H7 (cell line): ENCODE measurements at places on chromosomes 2 and 18. TPM values are rescaled to one million over a fixed set of nuclear protein-coding genes. Genes with fewer than 3 reads are reported as not detected.

GRCh38 chr18:54223568-54224241, 764 bp downstream of the MBD2 start:
- DNase-seq: peak; percentile 71

REEP1 gene
- total RNA-seq: 0.48 and 0.59 TPM in 2 replicates

DNA sequence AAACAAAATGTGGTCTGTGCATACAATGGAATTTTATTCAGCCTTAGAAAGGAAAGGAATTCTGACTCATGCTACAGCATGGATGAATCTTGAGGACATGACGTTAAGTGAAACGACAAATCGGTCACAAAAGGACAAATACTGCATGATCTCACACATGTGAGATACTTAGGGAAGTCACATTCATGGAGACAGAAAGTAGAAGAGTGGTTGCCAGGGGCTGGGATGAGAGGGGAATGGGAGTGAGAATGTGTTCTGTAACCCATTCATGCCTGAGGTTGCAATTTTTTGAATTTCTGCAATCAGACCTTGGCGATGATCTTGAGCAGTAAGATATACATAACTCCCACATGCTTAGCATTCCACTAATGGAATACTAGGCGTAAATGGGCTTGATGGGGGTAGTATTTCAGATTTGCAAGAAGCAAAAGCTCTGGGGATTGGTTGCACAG, 22.0 kb downstream of the FHL2 start:
- DNase-seq: no peak

- no peak for DNase-seq
Measured at GRCh38 chr18:21196426-21196825, 45.6 kb upstream of the GREB1L start.

DNA sequence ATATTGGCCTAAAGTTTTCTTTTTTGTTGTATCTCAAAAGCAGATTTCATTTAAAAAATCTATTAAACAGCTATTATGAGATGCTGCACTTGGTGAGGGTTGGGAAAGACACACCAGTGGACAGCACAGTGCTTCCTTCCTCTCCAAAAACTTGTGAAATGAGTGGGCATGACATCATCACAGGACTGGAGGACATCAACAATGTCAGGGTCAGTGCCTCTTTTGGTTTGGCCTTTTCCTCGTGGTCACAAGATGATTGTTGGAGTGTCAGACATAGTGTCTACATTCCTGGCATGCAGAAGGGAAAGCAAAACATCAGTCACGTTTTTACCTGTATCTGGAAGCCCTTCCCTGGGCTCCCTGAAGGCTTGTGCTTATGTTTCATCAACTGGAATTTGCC, 49.6 kb downstream of the IL1R2 start:
- no peak for DNase-seq

DNA sequence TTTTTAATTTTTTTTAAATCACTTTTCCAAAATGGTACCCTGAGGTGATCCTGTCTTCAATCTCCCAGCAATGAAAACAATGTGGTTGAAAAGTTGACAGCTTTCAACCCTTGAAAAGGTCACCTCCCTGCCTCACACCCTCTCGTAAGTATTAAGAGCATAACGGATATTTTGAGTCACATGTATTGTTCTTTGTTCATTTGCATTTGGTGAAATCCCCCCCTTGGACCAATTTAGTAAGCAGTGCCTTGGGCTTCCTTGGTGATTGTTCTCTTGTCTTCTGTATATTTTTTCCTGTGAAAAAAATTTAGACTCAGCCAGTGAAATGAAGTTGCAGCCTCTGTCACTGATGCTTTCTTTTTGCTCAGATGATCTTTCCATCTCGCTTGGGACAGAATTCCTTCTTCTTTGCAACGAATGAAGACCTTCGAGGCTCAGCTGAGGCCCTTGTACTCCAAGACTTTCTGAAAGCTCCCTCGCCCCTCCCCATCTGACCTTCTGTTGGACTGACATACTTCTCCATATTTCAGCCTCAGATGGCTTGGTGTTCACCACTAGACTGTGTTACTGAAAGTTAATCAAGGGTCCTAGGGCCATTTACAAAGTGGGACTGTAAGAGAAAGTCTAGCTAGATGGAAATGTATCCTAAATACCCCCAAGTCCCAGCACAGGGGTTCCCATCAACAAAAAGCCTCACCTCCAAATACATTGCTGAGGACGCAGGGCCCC, 158.4 kb downstream of the BCL2 start:
- DNase-seq: no peak

SPTBN1 gene
- total RNA-seq: 100 and 141 TPM in 2 replicates

ADD2 gene
- 63.9 and 79.4 TPM in 2 replicates for total RNA-seq

DNA sequence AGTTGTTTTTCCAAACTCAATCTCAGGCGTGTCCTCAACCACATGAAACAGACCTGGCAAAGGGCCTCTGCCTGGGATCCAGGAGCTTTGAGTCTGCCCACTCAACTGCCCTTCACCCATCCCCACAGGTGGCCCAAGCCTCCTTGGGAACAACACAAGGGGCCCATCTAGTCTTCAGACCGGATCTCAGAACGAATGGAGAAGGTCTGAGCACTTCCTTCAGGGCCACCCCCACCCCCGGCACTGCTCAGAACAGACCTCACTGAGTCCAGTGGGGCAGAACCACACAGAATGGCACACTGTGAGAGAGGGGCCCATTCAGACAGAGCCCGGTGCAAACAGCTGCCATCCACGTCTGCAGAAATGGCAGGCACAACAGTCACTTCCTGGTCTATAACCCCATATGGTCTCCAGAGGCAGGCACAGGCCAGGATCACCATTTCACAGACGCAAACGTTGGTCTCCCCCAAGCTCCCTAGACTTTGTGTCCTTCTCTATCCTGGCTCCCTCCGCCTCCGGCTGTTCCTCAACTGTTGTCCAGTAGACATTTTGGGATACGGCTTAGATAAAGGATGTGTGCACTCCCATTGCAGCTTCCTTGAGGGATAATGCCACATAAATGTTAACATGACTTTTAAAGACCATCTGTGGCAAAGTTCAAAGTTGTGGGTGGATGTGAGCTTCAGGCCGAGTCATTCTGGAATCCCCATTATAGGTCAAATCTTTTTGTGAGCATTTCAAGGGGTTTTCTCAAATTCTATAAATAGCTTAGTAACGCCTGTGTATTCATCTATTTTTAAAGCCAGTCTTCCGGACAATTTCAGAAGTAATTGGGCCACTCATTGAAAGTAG, 149.7 kb downstream of the SMAD7 start:
- DNase-seq: no peak

SERPINB4 gene
- total RNA-seq: not detected in 2 replicates

- no peak for DNase-seq
Measured at GRCh38 chr2:52369178-52369577, 1337.2 kb upstream of the NRXN1 start.

FOXI3 gene
- total RNA-seq: 1.7 and 2.7 TPM in 2 replicates

- DNase-seq: no peak
Measured at GRCh38 chr2:141027221-141027620, 1103.6 kb downstream of the LRP1B start.

- DNase-seq: no peak
Measured at GRCh38 chr2:69993048-69993565, 31.7 kb upstream of the ASPRV1 start.

DNA sequence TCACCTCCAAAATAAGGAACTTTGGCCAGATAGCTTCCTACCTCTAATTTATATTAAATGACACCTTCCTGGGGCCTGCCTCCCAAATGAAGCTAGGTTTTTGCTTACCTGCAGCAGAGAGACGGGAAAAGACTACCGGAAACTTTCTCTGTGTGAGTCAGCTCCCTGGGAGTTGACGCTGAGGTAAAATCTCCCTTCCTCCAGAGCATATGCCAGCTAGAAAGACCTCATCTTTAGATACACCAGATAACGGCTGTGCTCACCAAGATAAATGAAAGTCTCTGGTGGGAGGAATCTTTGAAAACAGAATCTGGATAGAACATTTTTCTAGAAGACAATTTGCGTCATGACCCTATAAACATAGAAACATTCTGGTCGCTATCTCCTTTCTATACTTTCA, 99.7 kb upstream of the RFX8 start:
- DNase-seq: no peak

DNA sequence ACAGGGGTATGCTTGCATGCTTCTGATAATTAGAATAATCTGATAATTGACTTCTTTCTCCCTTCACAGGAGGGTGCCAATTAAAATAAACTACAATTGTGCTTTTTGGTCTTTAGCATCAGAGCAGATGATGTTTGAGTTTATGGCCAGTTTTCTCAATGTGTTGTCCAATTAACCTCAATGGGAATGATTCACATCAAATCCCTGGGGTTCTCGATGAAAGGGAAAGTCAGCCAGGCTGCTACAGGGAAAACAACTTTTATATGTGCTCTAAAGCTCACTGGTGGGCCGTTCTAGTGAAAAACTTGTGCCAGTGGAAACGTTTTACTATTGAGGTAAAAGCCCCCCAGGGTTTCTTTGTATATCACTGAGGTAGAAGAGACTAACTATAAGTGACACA, 887.3 kb upstream of the CRIM1 start:
- DNase-seq: no peak

DNA sequence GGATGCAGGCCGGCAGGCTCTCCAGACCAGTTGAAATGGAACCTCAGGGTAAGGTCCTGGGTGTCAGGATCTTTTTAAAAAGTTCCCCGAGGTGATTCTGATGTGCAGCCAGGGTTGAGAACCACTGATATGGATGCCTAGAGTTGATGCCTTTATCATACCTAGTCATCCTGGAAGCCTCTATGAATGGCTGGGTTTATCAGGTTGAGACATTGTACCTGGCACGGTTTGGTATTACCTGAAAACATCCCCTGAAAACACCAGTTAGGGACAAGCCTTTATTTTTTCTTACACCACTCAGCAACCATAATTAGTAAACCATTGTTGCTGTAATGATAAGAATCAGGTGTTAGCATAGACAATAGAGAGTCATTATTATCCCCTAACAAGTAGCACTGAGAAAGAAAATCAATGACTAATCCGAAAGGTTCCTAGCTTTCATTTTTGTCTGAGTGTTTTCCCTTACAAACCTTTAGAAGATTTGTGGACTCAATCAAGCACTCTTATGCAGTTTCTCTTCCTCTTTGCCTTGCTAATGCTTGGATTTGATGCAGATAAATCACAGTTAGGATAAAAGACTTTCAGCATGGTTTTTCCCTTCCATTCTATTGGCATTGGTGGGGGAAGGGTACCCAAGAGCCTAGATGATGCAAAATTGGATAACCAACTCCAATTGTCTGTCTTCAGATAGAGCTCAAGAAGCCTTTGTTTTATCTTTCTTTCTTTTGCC, 116.5 kb upstream of the LYPD6 start:
- DNase-seq: no peak

GRCh38 chr2:620004-620403, 57.2 kb downstream of the TMEM18 start:
- no peak for DNase-seq

GRCh38 chr2:68709421-68709911, 25.1 kb upstream of the ARHGAP25 start:
- DNase-seq: peak; percentile 52

HTRA2 gene
- 27.0 and 39.6 TPM in 2 replicates for total RNA-seq

- peak; percentile 81 for DNase-seq
Measured at GRCh38 chr2:222305516-222306392, 7.0 kb upstream of the PAX3 start.

- no peak for DNase-seq
Measured at GRCh38 chr2:58350484-58350883, 109.4 kb upstream of the FANCL start.

GRCh38 chr2:141020346-141020745, 1110.5 kb downstream of the LRP1B start:
- no peak for DNase-seq

DNA sequence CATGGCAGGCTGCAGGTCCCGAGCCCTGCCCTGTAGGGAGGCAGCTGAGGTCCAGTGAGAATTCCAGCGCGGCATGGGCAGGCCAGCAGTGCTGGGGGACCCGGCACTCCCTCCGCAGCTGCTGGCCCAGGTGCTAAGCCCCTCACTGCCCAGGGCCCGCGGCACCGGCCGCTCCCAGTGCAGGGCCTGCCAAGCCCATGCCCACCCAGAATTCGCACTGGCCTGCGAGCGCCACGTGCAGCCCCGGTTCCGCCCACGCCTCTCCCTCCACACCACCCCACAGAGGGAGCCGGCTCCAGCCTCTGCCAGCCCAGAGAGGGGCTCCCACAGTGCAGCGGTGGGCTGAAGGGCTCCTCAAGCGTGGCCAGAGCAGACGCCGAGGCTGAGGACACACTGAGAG, 158.5 kb upstream of the ACVR2A start:
- no peak for DNase-seq

TEX44 gene
- total RNA-seq: not detected in 2 replicates

ARL6IP6 gene
- 52.8 and 54.9 TPM in 2 replicates for total RNA-seq

DNA sequence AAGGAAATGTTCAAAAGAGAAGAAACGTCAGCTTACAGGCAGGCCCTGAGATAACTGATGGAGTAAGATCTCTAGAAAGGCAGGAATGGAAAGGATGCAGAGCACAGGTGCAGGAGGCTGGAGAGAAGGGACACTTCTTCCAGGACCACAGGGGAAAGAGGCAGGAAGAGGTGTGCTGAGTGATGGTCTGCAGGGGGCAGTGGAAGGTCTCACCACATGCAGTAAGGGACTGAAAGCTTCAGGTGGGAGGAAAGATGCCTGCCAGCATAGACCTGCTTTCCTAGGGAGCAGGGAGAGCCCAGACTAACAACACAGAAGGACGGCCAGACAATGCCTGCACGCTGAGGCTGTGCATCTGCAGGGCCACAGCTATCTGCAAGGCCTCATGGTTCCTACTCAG, 156.8 kb downstream of the L3MBTL4 start:
- DNase-seq: peak; percentile 54

DNA sequence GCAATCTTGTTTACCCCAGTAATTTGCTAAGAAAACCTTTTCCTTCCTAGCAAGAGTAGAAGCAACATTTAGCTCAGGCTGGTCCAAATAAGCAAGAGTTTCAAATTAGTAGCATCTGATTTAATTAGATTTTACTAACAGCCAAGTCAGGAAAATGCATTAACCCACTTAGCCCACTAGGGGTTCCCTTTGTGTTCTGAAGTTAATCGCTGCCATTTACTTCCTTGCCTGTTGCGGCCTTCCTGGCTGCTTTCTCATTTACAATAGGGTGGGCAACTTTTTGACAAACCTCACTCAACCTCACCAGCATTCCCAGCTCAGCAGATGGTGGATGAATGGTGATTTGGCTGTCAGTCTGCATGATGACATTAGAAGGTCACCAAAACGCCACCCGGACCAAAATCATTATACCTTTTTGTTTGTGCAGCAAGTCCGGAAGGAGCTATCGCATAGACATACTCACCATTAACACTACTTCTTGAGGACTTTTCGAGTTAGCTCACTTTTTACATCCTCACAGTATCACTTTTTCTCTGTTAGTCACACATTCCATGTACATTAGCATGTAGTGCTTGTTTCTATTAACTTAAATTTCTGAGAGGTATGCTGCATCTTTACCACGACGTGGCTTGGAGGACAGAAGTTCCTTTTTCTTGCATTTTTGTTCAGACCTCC, 101.5 kb upstream of the SETBP1 start:
- DNase-seq: peak; percentile 52

- no peak for DNase-seq
Measured at GRCh38 chr2:188576651-188577050, 285.0 kb downstream of the GULP1 start.

GRCh38 chr2:25072606-25073005, 30.7 kb downstream of the EFR3B start:
- no peak for DNase-seq

GRCh38 chr2:57453945-57454344, 592.7 kb upstream of the VRK2 start:
- peak; percentile 4 for DNase-seq
